ENCODE measurements at places on chromosomes 6 and 20.

DNA sequence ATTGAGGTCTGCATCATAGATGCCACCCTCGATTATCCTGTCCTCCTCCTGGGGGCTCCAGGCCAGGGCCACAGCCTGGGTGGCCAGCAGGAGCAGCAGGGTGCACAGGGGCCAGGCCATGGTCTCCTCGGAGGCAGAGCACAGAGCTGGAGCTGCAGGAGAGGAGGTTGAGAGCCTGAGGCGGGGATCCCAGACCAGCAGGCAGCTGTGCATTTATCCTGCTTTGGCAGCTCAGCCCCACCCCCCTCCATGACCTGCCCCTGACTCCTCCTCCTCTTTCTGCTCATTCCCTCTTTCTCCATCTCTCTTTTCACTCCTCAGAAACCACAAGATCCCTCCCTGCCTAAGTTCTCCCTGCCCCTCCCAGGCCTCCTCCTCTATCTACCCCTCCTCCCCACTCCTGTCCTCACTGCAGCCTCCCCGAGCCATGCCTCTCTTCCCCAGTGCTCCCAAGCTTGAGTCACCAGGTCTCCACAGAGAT is at the start of gene CST2:
TSS of gene CST2 (minus strand) at position 189 of the 481 bp plus-strand sequence. CDS start at position 120, 69 bp downstream.
- no peak for DNase-seq

DNA sequence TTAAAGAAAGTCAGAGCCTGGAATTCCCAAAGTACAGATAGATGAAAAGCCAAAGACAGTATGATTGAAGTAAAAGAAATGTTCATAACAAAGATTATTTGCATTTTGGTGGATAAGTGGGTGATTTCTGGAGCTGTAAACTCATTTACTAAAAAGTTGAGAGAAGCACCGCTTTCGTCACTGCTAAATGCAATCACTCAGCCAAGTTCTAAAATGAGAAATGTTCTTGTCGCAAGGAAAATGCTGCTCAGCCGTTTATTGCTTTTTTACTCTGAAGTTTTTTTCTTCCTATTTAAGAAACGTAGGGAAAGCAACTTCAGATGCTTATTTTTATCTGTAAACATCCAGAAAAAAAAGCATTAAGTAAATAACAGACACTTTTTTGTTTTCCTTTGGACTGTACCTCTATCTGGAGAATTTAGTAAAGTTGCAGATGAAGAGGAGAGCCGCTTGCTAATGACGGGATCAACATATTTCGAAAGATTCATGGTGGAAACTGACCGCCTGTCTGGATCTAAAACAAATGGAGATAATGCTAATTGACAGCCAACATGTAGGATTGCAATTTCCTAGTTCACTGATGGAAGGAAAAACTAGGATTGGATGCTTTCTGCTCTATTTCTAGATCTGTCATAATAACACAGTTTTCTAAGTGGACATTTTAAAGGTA is 93.8 kb upstream of the BCLAF1 start:
- DNase-seq: no peak

- no peak for DNase-seq
Measured at GRCh38 chr6:136427378-136427717, 122.9 kb downstream of the MAP7 start.

GRCh38 chr6:157054531-157054979 is 268.8 kb downstream of the TMEM242 start:
- peak; percentile 12 for DNase-seq

DNA sequence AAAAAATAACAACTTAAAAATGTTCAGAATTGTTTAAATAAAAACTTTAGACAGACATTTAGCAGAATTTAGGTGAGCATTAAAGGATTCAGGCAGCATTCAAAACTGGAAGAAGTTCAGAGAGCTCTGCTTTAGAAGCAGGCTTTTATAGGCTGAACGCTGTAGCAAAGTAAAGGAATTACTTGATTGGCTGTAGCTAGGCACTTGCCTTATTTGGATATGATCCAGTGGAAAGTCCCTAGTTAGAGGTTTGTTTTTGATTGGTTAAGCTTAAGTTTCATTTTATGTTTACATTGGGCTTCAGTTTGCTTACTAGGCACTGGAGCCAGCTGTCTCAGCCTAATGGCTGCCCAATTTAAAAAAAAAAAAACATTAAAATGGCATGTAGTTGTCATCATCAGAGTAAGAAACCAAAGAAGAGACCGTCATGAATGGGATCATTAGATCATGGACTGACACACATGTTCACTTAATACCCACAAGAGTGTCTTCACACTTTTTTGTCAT is 65.1 kb downstream of the CBFA2T2 start:
- DNase-seq: peak; percentile 71

Measured in CD4-positive, alpha-beta T cell treated with Interferon alpha-2 for 1 hour (primary cell).